Epithelial cell of alveolus of lung (primary cell): ENCODE measurements at places on chromosomes 5 and 9. TPM values are rescaled to one million over a fixed set of nuclear protein-coding genes. Genes with fewer than 3 reads are reported as not detected.

Gene DIRAS2
- total RNA-seq = not detected in 2 replicates

Gene MRPS2
- total RNA-seq = 45.4 and 56.5 TPM in 2 replicates

Gene ANAPC2
- total RNA-seq = 7.8 and 20.0 TPM in 2 replicates

Gene EEIG1
- 5.3 and 6.6 TPM in 2 replicates for total RNA-seq

Gene SLC36A2
- not detected in 2 replicates for total RNA-seq

Gene PRELID2
- total RNA-seq = 1.2 and 8.3 TPM in 2 replicates

Gene RBM18
- 8.5 and 22.2 TPM in 2 replicates for total RNA-seq

Gene HTR4
- not detected in 2 replicates for total RNA-seq

Gene TEX48
- not detected in 2 replicates for total RNA-seq

Gene CD14
- 0.26 and 1.8 TPM in 2 replicates for total RNA-seq

Gene SUSD3
- total RNA-seq = 1.8 TPM in 2 replicates

Gene PRR7
- 9.3 and 10.0 TPM in 2 replicates for total RNA-seq

Gene PCDHB7
- total RNA-seq = under 0.01 and 1.9 TPM in 2 replicates

Gene ANKRD31
- total RNA-seq = under 0.01 TPM in 2 replicates
